ENCODE measurements at places on chromosomes 16 and 17.

GRCh38 chr17:71409712-71410111 lies 711.1 kb upstream of the SOX9 start:
- DNase-seq: peak; percentile 79

- no peak for DNase-seq
Observed at GRCh38 chr17:82143333-82143732, 45.3 kb upstream of the FASN start.

- no peak for DNase-seq
Observed at GRCh38 chr17:21214777-21215541, 998 bp upstream of the TMEM11 start.

- DNase-seq: no peak
Observed at GRCh38 chr16:11360641-11361373, 15.5 kb downstream of the RMI2 start.

DNA sequence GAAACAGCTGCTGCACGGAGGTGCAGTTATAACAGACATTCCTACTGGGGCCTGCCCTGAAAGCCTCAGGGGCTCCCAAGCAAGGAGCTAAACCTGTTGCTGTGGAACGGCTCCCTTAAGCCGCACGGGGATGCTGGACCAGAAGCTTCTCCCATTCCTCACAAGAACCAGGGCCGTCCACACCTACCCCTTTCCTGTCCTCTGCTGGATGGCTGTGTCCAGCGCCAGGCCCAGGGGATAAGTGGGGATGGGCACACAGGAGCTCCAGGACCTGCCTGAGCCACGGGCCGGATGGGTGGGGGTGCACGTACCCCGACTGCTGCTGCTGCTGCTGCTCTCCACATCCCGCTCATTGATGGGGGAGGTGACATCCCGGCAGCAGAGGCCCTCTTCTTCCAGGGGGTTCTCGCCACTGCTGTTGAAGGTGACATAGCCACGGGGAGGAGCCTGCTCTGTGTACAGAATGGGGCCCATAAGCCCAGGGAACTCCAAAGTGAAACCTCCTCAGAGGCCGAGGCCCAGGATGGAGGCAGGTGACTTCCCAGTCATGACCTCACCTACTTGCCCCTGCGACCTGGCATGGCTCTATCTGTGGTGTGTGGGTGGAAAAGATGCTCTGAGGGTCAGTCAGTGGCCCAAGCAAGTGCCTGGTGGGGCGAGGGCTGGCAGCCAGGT lies 8.6 kb downstream of the NUDT16L1 start:
- DNase-seq: no peak

GRCh38 chr16:85462714-85463611 lies 150.2 kb upstream of the GSE1 start:
- DNase-seq: no peak

GRCh38 chr16:867421-868385 lies 67.2 kb upstream of the GNG13 start:
- no peak for DNase-seq
